ENCODE measurements at places on chromosomes 1 and 21.

- no peak for DNase-seq
Measured at GRCh38 chr1:204697893-204698292, 12.4 kb upstream of the LRRN2 start.

DNA sequence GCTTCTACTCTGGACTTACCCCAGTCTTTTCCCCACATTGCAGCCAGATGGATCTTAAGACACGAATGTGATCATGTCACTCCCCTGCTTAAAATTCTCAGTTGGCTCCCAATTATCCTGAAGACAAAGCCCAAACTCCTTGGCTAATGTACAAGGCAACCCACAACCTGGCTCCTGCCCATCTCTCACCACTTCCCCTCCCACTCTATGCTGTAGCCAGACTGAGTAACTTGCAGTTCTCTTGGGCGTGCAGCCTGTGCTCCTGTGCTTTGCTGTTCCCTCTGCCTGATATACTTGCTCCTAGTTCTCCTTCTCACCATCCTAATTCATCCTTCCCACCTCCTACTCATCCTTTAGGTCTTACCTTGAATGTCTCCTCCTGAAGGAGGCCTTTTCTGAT is 56.2 kb downstream of the LGR6 start:
- no peak for DNase-seq

GRCh38 chr21:35162831-35163230 is 113.7 kb upstream of the RUNX1 start:
- no peak for DNase-seq

DNA sequence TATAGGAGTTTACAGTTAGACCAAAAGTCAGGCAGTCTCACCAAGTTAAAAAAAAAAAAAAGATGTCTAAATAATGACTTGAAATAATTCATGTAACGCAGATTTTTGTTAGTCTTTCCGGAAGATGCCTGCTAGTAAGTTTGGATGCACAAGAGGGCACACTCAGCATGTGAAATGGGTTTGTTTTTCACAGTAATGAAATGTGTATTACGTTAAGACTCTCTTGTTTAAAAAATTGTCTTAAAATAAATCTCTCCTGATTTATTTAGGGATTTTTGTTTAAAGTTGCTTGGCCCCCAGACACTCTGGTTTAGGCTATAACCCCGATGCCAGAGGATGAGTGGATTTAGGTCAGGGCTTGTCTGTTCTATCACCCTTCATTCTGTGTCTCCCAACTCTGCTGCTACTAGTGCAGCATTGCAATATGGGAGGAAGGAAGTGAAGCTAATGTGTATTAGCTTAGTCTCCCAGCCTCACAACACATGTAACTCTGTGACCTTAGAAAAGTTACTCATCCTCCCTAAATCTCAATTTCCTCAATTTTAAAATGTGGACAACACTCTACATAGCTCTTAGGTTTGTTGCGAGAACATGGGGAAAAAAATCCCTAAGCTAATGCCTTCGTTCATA is 25.7 kb downstream of the CTH start:
- no peak for DNase-seq

DNA sequence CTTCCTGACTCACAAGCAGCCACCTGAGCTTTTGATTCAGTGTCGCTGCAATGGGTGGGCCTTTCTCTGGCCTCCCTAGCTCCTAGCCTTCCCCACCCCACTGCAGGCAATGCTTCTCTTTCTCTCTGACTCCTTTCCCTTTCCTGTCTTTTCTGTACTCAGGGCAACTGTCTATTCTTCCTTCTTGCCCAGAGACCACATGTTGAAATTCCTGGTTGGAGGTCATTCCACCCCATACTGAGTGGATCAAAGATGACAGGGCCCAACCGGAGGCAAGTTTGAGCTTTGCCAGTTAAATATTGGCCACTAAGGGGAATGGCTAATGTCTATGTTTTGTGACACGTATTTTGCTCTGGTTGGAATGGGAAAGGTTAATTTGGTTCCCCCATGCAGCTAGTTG is 65.2 kb upstream of the ARID1A start:
- DNase-seq = no peak

DNA sequence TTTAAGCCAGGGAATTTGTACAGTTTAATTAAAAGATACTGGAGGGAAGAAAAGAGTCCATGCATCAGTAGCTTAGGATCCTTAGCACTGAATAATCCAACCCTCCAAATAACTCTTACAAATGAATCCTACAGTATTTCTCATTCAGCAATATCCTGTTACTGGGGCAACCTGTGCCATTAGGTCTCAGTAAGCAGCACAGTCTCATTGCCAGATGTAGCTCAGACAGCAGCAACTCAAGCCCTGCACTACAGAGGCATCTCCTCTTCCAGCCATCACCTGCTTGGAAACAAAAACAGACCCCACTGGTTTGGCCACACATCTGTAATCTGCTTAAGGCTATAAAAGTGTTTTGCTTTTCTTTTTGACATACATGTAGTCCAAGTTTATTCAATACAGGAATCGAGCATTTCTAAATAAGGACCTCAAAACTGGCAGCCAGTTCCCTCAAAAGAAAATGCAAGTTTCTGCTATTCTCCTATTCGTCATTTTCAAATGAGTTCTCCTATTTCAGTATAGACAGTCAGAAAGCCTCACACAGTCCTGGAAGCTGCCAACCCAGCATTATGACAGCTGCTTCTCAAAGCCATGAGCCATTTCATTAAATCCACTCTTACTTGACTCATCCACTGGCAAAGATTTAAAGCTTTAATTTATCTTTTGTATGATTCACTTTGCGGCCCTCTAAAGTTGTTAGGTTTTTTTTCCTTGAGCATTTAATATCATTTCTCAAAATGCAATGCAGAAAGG is 129.0 kb downstream of the APP start:
- no peak for DNase-seq

DNA sequence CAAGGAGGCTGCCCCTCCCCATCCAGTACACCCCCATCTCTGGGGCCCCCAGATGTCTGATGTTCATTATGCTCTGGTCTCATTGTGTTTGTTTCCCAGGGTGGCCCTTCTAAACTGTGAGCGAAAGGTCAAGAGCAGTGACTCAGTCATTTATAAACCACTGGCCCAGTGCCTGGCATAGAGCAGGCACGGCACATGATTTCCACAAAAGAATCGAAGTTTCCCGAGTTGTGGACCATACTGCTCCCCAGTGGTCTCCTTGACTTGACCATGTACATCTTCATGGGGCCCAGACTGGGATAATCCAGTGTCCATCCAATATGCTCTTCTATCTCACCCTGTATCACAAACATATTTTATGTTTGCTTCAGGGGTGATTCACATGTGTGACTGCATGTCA is 153.3 kb downstream of the NR5A2 start:
- no peak for DNase-seq

GRCh38 chr1:53683986-53684740 is 54.8 kb downstream of the GLIS1 start:
- no peak for DNase-seq

DNA sequence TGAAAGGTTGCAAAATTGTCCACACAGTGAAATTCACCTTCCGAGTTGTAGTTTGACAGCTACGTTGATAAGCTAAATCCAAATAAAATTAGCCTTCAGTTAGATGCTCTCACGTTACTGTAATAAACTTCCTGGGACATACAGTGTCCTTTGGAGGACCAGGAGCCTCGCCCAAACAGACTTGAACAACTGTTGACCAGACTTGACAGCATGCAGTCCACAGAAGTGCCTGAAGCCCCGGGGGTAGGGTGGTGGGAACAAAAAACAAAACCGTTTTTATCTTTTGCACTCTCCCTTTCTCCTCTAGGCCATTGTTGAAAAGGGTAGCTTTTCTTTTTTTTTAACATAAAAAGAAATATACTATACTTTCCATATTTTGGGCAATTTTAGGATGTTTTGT is 172.8 kb upstream of the SAMSN1 start:
- DNase-seq = no peak

GRCh38 chr21:22691658-22692057 is 1693.4 kb downstream of the NCAM2 start:
- DNase-seq = no peak

DNA sequence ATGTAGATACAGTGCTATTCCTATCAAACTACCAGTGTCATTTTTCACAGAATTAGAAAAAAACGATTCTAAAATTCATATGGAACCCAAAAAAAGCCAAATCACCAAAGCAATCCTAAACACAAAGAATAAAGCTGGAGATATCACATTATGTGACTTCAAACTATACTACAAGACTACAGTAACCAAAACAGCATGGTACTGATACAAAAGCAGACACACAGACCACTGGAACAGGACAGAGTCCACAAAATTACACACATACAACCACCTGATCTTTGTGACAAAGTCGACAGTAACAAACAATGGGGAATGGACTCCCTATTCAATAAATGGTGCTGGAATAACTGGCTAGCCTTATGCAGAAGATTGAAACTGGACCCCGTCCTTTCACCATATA is 71.4 kb upstream of the ZNF326 start:
- DNase-seq = no peak

- no peak for DNase-seq
Measured at GRCh38 chr1:176541663-176542062, 78.7 kb downstream of the PAPPA2 start.

DNA sequence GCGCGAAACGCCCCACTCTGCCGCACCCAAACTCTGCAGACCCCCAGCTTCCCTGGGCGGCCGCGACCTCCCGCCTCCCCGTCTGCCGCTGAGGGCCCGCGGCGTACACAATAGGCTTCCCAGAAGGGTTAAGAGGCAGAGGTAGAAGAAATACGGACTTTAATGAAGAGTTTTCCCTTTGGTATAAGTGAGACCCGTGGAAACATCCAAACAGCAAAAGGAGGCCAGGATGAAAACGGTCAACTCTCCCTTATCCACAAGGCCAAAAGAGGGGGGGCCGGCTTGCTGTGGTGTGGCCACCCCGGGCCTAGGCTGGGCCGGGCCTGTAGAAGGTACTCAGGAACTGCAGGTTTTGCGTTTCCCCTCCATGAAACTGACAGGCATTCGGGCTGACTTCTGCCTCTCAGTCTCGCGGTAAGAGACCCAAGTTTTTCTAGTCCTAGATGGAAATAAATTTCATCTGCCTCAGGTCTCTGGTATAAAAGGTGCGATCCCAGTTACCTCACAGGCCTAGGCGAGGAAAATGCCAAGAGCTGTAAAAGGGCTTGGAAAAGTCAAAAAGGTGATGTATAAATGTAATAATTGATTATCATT is 671 bp upstream of the PYGO2 start:
- no peak for DNase-seq

GRCh38 chr1:220966881-220967611 is 87.8 kb downstream of the HLX start:
- DNase-seq = no peak

DNA sequence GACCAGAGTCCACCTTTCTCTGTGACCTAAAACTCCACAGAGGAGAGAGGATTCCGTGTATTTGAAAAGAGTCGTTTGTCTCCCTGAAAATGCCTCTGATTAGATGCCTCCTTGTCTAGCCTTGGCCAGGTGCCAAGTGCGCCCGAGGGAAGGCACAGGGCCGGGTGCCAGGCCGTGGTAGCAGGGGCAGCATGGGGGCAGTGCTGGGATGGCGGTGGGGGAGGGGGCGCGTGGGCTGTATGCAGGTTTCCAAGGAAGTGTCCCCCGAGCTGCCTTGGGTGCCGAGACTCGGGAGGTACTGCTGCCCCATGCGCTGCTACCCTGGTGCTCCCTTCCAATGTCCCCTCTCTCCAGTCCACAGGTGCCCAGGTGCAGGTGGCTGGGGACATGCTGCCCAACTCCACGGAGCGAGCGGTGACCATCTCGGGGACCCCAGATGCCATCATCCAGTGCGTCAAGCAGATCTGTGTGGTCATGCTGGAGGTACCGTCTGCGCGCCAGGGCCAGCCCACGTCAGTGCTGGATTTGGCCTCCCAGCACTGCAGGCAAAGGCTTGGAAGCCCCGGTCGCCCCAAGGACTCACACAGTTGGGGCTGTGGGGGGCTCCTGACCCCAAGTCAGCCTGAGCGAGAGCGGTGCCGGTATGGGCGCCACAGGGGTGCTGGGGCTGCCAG is 70.9 kb upstream of the COL6A1 start:
- DNase-seq = no peak

DNA sequence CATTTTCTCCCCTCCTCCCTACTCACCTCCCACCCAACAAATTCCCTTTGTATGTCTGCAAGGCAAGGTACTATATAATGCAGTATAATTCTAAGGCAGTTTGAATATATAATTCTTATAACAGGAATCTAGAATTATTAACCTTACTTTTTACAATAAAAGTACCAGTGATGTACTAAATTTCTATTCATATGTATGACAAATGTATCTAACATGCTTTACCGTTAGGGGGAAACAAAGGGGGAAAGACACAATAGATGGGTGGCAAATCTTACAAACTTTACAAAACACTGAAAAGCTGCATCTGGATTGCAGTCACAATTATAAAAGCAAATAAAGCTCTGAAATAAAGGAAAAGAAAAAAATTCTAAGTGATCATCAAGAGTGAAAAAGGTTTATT is 2.3 kb downstream of the PIK3R3 start:
- DNase-seq = no peak

GRCh38 chr1:156002188-156002911 is 18.4 kb downstream of the SSR2 start:
- DNase-seq = no peak

DNA sequence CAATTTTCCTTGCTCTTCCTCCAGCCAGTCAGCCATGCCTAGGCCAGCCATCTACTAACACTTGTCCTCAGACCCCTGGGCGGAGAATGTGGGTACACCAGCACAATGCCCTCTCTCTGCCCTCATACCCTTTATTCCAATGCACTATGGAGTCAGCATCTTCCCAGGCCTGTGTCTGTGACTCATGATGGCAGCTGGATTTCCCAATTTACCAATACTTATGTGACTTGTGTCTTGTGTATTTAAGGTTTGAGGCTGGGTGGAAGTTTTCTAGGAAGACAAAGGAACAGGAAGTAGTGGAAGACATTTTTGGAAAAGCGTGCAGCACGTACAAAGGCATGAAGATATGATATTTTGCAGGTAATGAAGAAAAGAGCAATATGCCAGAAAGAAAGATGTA is 114.3 kb downstream of the NMNAT2 start:
- DNase-seq = no peak

GRCh38 chr1:19009882-19010321 is 53.4 kb upstream of the IFFO2 start:
- no peak for DNase-seq

DNA sequence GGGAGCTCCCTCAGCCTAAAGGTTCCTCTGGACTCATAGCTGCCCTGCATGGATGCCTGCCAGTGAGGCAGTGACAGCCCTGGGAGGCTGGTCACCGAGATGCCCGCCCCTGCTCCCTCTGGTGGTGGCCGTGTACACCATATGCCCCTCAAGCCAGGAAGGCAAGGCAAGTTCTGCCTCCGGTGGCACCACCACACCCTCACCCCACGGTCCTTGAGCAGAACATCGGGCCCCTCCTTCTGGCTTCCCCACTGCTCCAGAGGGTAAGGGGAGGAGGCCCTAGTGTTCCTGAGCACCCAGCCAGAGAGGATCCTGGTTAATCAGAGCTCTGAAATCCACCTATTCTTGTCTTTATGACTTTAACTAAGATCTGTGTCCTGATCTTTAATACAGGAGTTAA is 1.5 kb upstream of the S100A14 start:
- no peak for DNase-seq

DNA sequence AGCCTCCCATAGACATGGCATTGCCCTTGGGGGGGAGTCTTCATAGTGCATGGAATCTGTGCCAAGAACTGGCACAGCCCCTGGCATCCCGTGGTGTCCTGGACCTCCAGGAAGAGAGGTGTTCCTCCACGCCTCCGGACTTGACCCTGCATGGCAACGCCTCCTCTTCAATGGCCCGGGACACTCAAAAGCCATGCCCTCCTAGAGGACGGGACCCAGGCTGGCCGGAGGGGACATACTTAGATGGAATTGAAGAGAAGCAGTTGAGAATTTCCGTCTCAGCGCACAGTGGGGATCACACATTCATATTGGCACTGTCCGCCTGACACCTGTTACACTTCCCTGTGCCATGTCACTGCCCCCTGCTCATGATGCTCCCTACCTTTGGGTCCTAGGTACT is 38.4 kb upstream of the TENT5C start:
- DNase-seq = no peak
